ENCODE measurements at places on chromosomes 4 and X. TPM values are rescaled to one million over a fixed set of nuclear protein-coding genes. Genes with fewer than 3 reads are reported as not detected.

SMARCA5 gene
- total RNA-seq = 50.0 TPM

SPP1 gene
- total RNA-seq = 15.1 TPM

TMEM255A gene
- 8.9 TPM for total RNA-seq

DCUN1D4 gene
- 48.9 TPM for total RNA-seq

GRCh38 chr4:183455431-183456195, 11.2 kb downstream of the CDKN2AIP start:
- H3K27ac ChIP-seq = no peak overlapping the region
- no peak overlapping the region for H3K4me3 ChIP-seq
- no peak for ATAC-seq
- no peaks in the 10 kb centered on the region for H3K27me3 ChIP-seq
- H3K4me1 ChIP-seq = no peaks in the 10 kb centered on the region

- H3K4me1 ChIP-seq = peaks cover 7% of the 10 kb centered on the region
- H3K36me3 ChIP-seq = no peaks in the 10 kb centered on the region
- no peaks in the 10 kb centered on the region for H3K27me3 ChIP-seq
- H3K27ac ChIP-seq = no peak overlapping the region
- no peak for ATAC-seq
Observed at GRCh38 chr4:82777857-82778525, 20.6 kb downstream of the SCD5 start.

DNA sequence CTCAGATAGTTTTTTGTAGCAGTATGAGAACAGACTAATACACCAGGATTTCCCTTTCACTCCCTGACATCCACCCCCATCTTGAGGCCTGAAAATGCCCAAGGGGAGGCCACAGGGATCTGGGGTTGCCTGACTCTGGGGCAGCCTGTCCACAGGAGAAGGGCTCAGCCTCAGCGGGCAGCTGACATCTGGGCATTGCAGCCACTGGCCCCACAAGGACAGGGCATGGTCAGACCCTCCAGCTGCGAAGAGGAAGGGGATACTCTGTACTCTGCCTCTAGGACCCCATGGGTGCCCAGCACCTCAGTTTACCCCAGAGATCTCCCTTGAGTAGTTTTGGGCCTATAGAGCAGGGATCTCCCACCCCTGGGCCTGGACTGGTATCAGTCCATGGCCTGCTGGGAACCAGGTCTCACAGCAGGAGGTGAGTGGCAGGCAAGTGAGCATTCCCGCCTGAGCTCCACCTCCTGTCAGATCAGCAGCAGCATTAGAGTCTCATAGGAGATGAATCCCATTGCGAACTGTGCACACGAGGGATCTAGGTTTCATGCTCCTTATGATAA, 138.9 kb downstream of the HMX1 start:
- H3K4me3 ChIP-seq = no peak overlapping the region
- no peak for ATAC-seq
- peaks cover 14% of the 10 kb centered on the region for H3K27me3 ChIP-seq
- H3K36me3 ChIP-seq = no peaks in the 10 kb centered on the region
- H3K4me1 ChIP-seq = no peaks in the 10 kb centered on the region

DNA sequence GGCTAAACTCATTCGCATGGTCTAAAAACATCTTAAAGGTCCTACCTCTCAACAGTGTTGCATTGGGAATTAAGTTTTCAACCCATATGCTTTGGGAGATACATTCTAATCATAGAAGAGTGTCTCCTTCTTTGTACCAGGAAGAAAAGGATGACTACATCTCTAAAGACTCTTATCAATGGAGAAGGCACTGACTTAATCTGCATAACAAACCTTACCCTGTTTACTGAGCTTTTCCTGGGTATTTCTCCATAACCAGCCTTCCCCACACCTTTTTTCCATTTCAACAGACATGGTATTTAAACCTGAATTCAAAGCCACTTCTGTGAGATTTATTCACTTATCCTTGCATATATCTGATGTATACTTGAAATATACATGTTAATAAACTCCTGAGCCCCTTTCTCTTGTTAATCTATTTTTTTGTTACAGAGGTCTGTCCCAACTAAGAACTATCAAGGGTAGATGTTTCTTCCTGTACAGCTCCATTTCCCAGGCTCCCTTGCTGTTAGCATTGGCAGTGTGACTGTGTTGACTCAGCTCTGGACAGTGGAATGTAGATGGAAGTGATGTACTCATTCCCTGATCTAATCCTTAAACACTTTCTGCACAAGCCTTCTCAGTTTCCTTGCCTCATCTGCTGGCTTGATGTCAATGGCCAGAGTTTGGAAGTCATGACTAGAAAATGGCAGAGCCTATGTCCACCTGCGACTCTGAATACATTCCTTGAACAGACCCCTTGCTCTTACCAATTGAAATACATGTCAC, 148.9 kb upstream of the CPEB2 start:
- no peak for ATAC-seq
- no peaks in the 10 kb centered on the region for H3K27me3 ChIP-seq
- H3K27ac ChIP-seq = peak overlapping the region; percentile 44
- H3K36me3 ChIP-seq = no peaks in the 10 kb centered on the region
- peaks cover 7% of the 10 kb centered on the region for H3K4me1 ChIP-seq

DNA sequence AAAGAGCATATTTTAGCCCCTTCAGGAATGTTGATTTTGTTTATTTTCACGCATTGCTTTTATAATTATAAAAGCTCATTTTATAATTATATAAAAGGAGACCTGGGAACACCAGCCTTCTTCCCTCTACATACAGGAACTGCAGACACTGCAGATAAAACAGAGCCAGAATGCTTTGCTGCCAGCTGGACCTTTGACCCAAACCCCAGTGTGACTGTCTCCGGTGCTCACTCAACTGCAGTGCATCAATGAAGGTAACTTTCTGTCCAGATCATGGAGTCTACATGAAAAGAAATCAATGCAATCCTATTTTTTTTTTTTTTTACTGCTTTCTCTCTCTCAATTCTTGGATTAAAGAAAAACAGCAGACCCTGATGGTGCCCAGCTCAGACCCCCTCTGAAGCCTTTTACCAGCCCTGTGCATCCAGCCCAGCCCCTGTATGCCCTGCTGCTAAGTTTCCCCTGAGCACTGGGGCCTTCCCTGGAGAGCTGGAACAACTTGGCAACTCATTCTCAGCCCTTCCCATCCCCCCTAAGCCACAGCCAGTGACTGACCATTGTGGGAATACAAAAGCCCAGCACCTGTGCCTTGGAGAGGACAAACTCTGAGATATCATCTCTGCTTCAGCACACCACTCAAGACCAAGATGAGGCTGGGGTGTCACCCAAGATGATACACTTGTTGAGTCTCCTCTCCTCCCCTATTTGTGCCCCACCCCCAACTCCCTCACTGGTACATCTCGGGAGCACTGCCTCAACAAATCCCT, 182.1 kb downstream of the EVC2 start:
- H3K4me3 ChIP-seq = no peak overlapping the region
- no peaks in the 10 kb centered on the region for H3K27me3 ChIP-seq
- H3K27ac ChIP-seq = no peak overlapping the region
- H3K4me1 ChIP-seq = no peaks in the 10 kb centered on the region
- no peaks in the 10 kb centered on the region for H3K36me3 ChIP-seq

- peak; percentile 39 for ATAC-seq
- no peaks in the 10 kb centered on the region for H3K36me3 ChIP-seq
- no peak overlapping the region for H3K4me3 ChIP-seq
- peak overlapping the region; percentile 36 for H3K27ac ChIP-seq
Observed at GRCh38 chr4:138222046-138222445, 20.1 kb downstream of the SLC7A11 start.
